ENCODE measurements at places on chromosomes 13 and 19.
A peak's percentile ranks its signal among the peaks of the same experiment; 100 is the strongest.

DNA sequence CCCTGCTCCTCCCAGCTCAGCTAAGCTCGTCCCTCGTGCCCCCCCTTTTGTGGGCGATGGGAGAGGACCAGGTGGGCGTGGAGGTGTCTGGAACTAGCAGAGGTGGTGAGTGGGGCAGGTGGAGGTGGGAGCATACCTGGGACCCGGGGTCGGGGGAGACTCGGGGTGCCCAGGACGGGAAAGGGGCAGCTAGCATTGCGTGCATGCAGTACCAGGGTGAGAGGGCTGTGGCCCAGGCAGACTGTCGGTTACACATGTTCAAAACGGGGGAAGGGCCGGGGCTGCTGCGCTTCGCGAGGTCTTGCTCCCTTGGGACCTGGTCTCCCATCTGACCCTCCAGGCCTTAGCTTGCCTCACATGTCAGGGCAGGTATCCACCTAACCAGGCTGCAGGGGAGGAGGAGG lies 9.1 kb downstream of the TLE5 start:
- DNase-seq = no peak

GRCh38 chr13:39450176-39450575 lies 152.8 kb downstream of the LHFPL6 start:
- DNase-seq = no peak

DNA sequence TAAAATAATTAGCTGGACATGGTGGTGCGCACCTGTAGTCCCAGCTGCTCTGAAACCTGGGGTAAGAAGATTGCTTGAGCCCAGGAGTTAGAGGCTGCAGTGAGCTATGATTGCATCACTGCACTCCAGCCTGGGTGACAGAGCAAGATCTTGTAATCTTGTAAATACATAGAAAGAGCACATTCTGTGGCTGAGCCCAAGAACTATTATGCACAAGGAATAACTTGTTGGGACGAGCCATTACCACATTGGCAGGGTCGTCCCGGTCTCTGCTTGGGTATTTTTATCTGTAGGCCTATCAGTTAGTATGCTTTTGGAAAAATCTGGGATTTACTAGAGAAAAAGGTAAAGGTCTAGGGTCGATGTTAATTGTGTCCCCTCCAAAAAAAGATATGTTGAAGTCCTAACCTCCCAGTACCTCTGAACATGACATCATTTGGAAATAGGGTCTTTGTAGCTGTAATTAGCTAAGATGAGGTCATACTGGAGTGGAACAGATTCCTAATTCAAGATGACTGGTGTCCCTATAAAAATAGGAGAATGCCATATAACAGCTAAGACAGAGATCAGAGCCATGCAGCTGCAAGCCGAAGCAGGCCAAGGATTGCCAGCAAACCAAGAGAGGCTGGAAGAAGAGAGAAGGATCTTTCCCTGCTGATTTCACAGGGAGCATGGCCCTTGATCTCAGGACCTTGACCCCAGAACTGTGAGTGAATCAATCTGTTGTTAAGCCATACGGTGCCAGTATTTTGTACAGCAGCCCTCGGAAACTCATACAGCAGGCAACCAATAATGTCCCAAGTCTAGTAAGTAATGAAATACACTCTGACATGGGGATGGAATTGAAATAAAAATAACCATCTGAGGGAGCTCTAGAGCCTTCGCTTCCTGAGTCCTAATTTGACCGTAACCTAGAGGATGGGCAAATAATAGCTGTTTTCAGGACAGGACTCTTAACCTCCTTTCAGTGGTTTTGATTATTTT lies 77.0 kb downstream of the TM9SF2 start:
- DNase-seq = no peak

DNA sequence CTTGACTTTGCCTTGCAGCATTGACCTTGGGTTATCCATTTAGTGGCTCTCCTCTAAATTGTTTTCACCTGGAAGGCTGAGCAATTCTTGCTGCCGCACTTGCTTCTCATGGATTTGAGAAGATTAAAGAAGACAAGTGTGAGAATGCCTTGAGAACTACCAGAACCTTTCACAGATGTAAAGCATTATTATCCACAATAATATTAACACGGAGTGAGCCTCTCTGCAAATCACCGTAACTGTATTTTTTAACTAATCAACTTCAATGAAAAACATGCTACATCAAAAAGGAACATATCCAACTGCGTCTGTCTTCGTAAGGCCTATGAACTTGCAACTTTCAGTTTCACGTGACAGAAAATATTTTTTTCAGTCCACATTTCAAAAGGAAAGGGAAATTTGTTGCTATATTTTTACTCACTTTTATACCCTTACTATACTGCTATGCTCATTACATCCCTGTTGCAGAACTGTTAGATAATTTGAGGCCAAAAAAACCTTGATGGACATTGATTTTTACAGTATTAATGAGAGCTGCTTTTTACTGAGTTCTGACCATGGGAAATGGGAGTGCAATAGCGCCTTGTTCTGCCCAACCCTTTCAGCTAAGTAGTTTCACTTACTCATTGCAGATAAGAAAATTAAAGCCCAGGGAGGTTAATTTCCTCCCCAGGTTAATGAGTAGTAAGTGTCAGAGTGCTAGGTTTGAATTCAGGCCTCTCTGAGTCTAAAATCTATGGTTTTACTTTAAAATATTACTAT lies 93.8 kb upstream of the RAP2A start:
- DNase-seq = no peak

DNA sequence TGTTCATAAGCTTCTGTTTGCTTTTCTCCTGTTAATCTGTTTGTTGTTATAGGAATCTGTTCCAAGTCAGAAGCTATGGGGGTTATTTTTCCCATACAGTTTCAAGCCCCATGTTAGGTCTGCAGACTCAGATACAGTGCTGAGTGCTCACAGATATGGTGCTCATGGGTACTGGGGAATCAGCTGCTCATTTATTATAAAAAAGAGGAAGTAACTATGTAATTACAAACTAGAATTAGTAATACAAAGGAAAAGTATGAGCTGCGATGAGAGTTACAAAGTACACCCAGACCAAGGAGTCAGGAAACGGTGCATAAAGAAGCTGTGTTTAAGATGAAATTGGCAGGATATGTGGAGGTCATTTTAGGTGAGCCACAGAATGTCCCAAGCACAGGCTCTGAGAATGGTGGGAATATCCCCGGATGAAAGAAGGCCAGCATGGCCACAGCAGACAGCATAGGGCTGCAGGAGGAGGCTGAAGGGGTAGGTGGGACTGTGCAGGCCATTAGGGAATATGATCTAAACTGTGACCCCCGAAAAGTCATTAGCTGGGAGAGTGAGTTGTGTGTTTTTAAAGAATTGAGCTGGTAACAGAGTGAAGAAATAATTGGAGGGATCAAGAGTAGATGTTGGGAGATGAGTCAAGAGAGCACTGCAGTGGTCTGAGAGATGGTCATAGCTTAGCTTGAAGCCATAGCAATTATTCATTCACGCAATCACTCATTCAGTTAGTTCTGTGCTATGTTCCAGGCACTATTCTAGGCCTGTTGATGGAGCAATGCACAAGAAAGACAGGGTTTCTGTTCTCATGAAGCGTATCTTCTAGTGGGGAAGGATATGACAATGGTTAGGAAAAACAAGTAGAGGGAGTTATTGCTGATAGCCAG lies 177.4 kb upstream of the UBL3 start:
- DNase-seq = no peak

DNA sequence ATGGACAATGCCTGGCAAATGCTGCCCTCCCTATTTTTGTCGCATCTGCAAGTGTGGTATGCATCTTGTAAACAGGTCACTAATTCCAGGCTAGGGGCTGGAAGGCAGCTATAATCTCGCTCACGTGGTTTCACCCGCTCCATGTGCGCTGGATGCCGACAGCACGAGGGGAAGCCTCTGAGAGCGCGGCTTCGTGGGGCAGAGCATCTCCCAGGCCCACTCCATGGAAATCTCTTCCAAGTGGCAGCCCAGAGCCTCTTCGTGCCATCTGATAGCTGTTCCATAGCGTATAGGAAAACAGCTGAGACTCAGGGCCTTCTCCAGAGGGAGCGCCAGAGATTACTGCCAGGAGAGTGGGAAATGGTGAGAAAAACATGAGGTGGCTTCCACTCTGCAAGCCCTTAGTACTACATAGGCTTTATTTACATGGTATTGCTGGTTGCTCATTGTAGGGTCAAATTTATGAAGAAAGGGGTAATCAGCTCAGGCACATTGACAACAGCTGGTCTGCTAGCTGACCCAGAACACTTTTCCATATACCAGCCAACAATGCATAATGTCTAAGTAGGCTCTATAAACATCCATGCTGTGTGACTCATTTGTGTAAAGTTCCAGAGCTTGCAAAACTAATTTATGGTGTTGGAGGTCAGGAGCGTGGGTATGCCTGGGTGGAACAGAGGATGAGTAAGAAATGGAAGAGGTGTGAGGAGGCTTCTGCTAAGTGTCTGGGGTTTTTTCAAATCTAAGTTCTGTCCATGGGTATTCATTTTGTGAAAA lies 165.2 kb downstream of the SHISA2 start:
- DNase-seq = no peak

- no peak for DNase-seq
These were observed 903 bp downstream of the PIN1 start for GRCh38 chr19:9836021-9836420.

DNA sequence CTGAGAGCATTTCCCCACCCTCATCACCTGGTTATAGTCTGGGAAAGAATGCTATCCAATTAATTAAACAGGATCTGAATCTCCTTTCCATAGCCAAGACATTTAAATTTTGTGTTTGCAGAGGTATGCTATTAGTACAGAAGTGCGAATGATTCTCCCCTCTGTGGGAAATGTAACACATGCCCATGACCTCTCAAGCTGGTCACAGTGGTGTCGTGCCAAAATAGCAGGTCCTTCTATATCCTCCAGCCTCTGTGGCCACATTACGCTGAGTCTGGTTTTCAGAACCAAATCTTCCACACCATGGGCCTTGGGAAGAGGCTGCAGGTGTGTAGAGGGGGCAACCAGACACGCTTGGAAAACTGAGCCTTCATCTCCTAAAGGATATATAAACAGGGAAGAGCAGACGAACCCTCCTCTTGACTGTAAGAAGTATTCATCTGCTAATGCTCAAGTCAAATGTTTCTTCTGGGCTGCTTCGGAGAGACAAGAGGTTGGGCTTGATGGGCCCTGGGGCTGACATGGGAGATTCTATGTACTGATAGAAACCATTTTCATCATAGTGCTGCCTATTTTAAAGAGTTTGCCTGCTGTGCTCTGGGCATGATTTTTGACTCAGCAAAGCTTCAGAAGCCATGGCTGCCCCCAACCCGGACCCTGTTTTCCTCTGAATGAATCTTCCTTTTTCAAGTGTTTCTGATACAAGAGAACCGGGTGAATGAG lies 197.6 kb downstream of the DNAJC15 start:
- no peak for DNase-seq

DNA sequence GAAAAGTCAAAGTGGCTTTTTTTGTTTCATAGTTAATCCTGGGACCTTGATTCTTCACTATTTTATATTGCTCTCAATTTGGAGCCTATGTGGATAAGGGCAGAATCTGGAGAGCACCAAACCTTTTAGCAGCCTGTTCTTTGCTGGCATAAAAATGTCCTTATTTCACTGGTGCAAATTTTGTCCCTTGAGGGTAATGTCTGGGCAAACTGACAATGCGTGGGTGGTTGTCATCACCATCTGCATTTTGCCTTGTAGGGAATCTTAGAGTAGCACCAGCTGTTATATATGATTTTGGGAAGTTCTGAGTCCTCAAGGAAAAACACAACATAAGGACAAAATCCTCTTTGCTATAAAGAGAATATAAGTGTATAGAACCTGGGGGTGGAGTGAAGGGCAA lies 336.9 kb upstream of the HTR2A start:
- DNase-seq = no peak

- DNase-seq = no peak
These were observed 594.6 kb downstream of the PCDH9 start for GRCh38 chr13:66635526-66635925.

DNA sequence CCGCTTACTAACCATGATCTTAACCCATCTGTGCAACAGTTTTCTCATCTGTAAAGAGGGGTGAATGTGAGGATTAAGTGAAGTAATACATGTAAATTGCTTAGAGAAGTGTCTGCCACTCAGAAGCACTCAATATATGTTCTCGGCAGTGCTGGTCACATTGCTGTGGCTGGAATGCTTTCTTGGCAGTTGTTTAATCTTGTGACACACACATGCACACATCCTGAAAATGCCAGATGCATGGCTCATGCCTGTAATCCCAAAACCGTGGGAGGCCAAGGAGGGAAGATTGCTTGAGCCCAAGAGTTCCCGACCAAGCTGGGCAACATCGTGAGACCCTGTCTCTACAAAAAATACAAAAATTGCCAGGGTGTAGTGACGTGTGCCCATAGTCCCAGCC lies 4.9 kb upstream of the DMKN start:
- DNase-seq = no peak

DNA sequence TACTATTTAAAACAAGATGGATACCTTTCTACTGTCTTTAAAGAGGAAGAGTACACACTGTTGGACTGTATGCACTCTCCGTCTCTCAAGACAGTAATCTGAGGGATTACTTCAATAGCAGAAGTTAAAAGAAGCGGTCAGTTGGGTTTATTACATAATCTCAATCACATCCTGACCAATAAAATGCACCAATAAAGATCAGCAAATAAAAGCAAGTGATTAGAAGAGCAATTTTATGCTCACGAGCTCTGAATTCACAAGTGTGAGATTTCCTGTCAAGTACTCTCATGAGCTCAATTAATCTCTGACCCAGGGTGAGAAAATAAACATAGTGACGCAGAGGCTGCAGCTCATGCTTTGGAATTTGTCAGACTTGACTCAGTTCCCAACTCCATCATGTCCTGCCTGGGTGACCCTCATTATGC lies 12.2 kb downstream of the ABCC4 start:
- DNase-seq = no peak

GRCh38 chr19:1102407-1103131 lies 1.2 kb upstream of the GPX4 start:
- peak; percentile 76 for DNase-seq

GRCh38 chr13:51619614-51620013 lies 35.4 kb downstream of the WDFY2 start:
- DNase-seq = no peak

DNA sequence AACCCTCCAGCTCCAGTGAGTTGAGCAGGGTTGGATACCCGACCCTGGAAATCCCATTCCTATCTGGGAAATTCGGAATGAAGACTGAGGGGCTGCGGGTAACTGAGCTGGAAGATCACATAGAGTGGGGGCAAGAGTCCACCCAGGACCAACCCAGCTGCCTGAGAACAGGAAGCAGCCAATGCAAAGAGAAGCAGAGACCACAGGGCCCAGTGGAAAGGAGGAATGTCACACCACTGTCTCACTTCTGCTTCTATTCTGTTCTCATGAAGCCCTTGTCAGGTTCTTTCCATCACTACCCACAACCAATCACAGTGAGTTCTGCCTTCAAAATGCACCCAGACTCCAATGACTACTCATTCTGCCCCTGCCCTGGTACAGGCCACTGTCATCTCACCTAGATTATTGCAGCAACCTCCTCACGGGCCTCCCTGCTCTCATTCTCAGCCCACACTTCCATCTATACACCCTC lies 15.3 kb downstream of the DYRK1B start:
- DNase-seq = no peak

GRCh38 chr13:27806744-27807387 lies 14.6 kb downstream of the GSX1 start:
- DNase-seq = no peak

- no peak for DNase-seq
These were observed 214.7 kb downstream of the VWA8 start for GRCh38 chr13:41746259-41746658.

GRCh38 chr13:24381541-24382265 lies 72.3 kb downstream of the C1QTNF9 start:
- DNase-seq = no peak

Measured in stimulated activated naive CD8-positive, alpha-beta T cell treated with anti-CD3 and anti-CD28 coated beads, Interleukin-15, amount 100 ng/mL, for 72 hours (primary cell).